ENCODE measurements at places on chromosomes 12 and 14. TPM values are rescaled to one million over a fixed set of nuclear protein-coding genes. Genes with fewer than 3 reads are reported as not detected.

The PPTC7 gene
- total RNA-seq = 15.2 TPM

The MYF5 gene
- not detected for total RNA-seq

The MARCHF9 gene
- 3.0 TPM for total RNA-seq

The KRT2 gene
- not detected for total RNA-seq

The PRICKLE1 gene
- total RNA-seq = 69.0 TPM

The TRPV4 gene
- total RNA-seq = 12.3 TPM

The RNASE7 gene
- not detected for total RNA-seq

The TMEM63C gene
- total RNA-seq = not detected

The SSTR1 gene
- 1.4 TPM for total RNA-seq

The BEGAIN gene
- total RNA-seq = 0.46 TPM

The HCAR1 gene
- not detected for total RNA-seq

The SBNO1 gene
- total RNA-seq = 34.2 TPM

The ASPG gene
- total RNA-seq = not detected

DNA sequence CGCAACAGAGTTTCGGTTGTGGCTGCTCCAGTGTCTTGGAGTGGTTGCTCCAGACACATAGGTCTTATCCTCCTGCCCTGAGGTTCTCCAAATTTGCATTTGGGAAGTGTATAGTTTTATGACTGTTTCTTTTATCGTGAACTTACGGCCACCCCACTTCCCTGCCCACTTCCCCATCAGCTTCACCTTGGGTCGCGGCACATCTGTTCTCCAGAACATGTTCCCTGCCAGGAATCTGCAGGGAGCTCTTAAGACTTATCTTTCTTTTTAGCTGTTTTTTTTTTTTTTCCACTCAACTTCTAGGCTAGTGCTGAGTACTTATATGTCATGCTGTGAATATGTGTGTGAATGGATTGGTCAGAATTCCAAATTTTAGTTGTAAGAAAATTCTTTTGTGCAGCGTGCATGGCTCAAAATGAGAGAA is 75.4 kb downstream of the ETV6 start:
- H3K4me3 ChIP-seq = peak overlapping the region; percentile 29
- peak; percentile 82 for DNase-seq
- H3K4me1 ChIP-seq = peaks cover 51% of the 10 kb centered on the region
- H3K27ac ChIP-seq = peak overlapping the region; percentile 64

GRCh38 chr14:99706107-99706900 is 22.2 kb downstream of the CYP46A1 start:
- H3K27ac ChIP-seq = no peak overlapping the region
- no peak for DNase-seq
- H3K36me3 ChIP-seq = no peaks in the 10 kb centered on the region
- peaks cover 3% of the 10 kb centered on the region for H3K27me3 ChIP-seq

GRCh38 chr12:103626498-103626897 is 39.4 kb downstream of the STAB2 start:
- H3K4me3 ChIP-seq = no peak overlapping the region
- H3K27ac ChIP-seq = no peak overlapping the region
- no peaks in the 10 kb centered on the region for H3K36me3 ChIP-seq
- no peaks in the 10 kb centered on the region for H3K27me3 ChIP-seq

GRCh38 chr12:44446181-44446580 is 429.9 kb downstream of the NELL2 start:
- no peak overlapping the region for H3K4me3 ChIP-seq
- H3K4me1 ChIP-seq = no peaks in the 10 kb centered on the region
- no peak overlapping the region for H3K27ac ChIP-seq
- no peaks in the 10 kb centered on the region for H3K27me3 ChIP-seq
- no peaks in the 10 kb centered on the region for H3K36me3 ChIP-seq
- DNase-seq = no peak

- no peak for DNase-seq
- no peaks in the 10 kb centered on the region for H3K4me1 ChIP-seq
Observed at GRCh38 chr14:101236496-101237251, 324.6 kb upstream of the DIO3 start.

DNA sequence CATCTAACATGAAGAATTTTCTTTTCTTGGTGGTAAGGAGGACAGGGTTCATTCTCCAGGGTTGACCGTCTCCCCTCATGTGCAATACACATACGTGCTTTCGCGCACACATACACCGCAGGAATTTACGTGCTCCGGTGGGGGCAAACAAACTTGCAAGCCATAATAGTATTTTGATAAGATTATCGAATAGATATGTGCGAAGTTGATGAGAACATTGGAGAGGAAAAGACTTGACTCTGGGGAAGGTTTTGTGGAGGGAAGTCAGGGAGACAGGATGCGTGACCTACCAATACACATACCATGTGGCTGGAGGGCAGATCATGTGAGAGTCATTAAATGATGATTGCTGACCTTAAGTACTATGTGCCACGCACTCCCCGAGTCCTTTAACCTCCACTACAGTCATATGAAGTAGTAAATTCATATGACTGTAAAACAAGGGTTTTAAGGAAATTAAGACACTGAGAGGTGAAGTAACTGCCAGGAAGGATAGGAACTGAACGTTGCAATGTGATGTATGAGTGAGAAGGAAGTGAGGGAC is 921 bp downstream of the RAD51B start:
- H3K4me3 ChIP-seq = peak overlapping the region; percentile 96
- H3K36me3 ChIP-seq = no peaks in the 10 kb centered on the region
- H3K27ac ChIP-seq = no peak overlapping the region
- H3K27me3 ChIP-seq = no peaks in the 10 kb centered on the region
- peaks cover 16% of the 10 kb centered on the region for H3K4me1 ChIP-seq
- peak; percentile 24 for DNase-seq

- no peak overlapping the region for H3K27ac ChIP-seq
- no peak for DNase-seq
- no peak overlapping the region for H3K4me3 ChIP-seq
- H3K27me3 ChIP-seq = no peaks in the 10 kb centered on the region
- no peaks in the 10 kb centered on the region for H3K36me3 ChIP-seq
Observed at GRCh38 chr14:96047101-96047500, 7.9 kb downstream of the C14orf132 start.

- no peak overlapping the region for H3K27ac ChIP-seq
- H3K36me3 ChIP-seq = no peaks in the 10 kb centered on the region
- no peak for DNase-seq
- H3K27me3 ChIP-seq = no peaks in the 10 kb centered on the region
Observed at GRCh38 chr14:27995691-27996090, 770.9 kb upstream of the FOXG1 start.

GRCh38 chr12:117002051-117002817 is 91.5 kb downstream of the FBXW8 start:
- no peak overlapping the region for H3K4me3 ChIP-seq
- no peak for DNase-seq
- no peak overlapping the region for H3K27ac ChIP-seq
- H3K4me1 ChIP-seq = no peaks in the 10 kb centered on the region
- no peaks in the 10 kb centered on the region for H3K27me3 ChIP-seq
- H3K36me3 ChIP-seq = peaks cover 14% of the 10 kb centered on the region

GRCh38 chr14:103941462-103941861 is 867 bp downstream of the RD3L start:
- peaks cover 47% of the 10 kb centered on the region for H3K27me3 ChIP-seq
- H3K36me3 ChIP-seq = no peaks in the 10 kb centered on the region
- H3K27ac ChIP-seq = no peak overlapping the region
- H3K4me1 ChIP-seq = no peaks in the 10 kb centered on the region

- no peak overlapping the region for H3K4me3 ChIP-seq
- H3K27me3 ChIP-seq = no peaks in the 10 kb centered on the region
- peaks cover 82% of the 10 kb centered on the region for H3K4me1 ChIP-seq
- peak overlapping the region; percentile 96 for H3K27ac ChIP-seq
Observed at GRCh38 chr14:73753887-73754795, 40.0 kb upstream of the PNMA1 start.

- H3K36me3 ChIP-seq = no peaks in the 10 kb centered on the region
- no peaks in the 10 kb centered on the region for H3K4me1 ChIP-seq
- no peak within 1 kb of the TSS for H3K27ac ChIP-seq
- no peak for DNase-seq
- H3K4me3 ChIP-seq = no peak within 1 kb of the TSS
- peaks cover 53% of the 10 kb centered on the region for H3K27me3 ChIP-seq
Observed at GRCh38 chr12:54588110-54588889, at the start of gene PPP1R1A. Gene PPP1R1A, minus strand, starts transcription at chr12:54588659. Its CDS starts 171 bp downstream, at chr12:54588488.

- peak overlapping the region; percentile 55 for H3K27ac ChIP-seq
- H3K4me3 ChIP-seq = no peak overlapping the region
- peaks cover 10% of the 10 kb centered on the region for H3K4me1 ChIP-seq
- DNase-seq = peak; percentile 71
- no peaks in the 10 kb centered on the region for H3K36me3 ChIP-seq
Observed at GRCh38 chr14:49512571-49512970, 73.6 kb downstream of the RPS29 start.

DNA sequence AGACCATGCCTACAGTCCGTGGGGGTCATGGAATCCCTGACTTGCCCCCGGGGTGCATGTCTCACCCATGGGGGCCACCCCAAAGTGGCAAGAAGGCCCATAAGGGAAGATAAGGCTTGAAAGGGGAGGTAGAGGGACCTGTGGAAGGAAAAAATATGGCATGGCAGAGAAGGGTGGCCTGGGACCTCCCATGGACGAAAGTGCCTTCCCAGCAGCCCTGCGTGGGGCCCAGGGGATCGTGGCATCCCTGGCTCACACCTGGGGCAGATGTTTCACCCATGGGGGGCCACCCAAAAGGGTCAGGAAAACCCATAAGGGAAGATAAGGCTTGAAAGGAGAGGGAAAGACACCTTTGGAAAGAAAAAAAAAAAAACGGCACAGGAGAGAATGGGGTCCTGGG is 264.6 kb downstream of the ALG10 start:
- no peaks in the 10 kb centered on the region for H3K4me1 ChIP-seq
- H3K36me3 ChIP-seq = no peaks in the 10 kb centered on the region
- H3K27me3 ChIP-seq = no peaks in the 10 kb centered on the region
- no peak overlapping the region for H3K27ac ChIP-seq
- no peak overlapping the region for H3K4me3 ChIP-seq
- no peak for DNase-seq

DNA sequence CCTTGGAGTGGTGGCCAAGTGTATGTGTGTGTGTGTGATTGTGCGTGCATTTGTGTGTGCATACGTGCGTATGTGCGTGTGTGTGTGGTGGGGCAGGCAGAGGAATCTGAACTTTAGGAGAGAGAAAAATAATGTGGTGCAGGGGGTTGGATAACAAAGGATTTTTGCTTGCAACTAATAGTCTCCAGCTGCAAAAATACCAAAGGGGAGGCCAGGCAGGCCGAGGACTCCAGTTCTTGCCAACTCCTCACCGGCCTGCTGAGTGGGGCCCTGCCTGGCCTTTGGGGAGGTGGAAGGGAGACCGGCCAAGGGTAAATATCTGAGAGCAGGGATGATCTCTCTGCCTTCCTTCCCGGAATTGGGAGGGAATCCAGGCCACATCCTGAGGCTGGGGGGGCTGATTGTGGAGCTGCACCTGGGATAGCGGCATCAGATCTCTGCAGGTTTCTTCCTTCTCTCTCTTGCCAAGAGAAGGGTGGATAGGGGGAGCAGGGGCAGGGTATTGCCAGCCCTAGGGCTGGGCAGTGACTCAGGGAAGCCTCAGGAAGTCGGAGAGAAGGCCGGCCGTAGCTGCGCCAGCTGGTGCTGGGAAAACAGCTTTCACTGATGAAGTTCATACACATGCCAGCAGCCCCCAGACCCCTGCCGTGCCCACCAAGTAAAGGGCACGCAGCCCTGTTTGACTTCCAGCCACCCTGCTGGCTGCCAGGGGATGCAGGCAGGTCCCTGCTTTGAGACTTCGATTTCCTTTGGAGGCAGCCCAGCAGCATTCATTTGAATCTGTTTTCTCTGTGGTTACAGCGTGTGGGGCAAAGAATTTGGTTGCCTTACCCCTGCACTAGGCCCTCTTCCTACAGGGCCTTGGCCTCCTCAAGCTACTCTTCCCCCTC is 4.6 kb upstream of the LRP1-AS start:
- H3K4me3 ChIP-seq = no peak overlapping the region
- no peaks in the 10 kb centered on the region for H3K27me3 ChIP-seq
- H3K36me3 ChIP-seq = no peaks in the 10 kb centered on the region
- peaks cover 2% of the 10 kb centered on the region for H3K4me1 ChIP-seq

DNA sequence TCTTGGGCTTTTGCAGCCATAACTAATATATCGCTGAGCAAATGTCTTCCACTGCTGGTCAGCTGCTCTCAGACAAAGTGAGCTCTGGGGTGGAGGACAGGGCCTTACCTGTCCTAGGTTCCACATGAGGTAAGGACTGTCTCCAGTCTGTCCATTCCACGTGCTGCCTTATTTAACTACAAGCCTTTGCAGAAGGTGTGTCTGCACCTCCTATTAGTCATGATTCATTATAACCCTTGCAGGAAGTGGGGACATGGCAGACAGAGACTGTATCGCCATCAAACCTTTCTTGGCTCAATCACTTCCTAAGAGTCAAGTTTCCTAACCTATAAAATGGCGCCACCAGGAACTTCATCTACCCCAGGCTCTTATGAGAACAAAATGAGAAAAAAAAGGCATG is 46.9 kb downstream of the SLC25A47 start:
- DNase-seq = no peak
- H3K27ac ChIP-seq = no peak overlapping the region
- no peaks in the 10 kb centered on the region for H3K27me3 ChIP-seq
- H3K4me3 ChIP-seq = no peak overlapping the region

Data from endothelial cell of umbilical vein (primary cell).